ENCODE measurements at places on chromosomes 7 and 10.

GRCh38 chr7:32079510-32079909, 9.3 kb upstream of the PDE1C start:
- DNase-seq, result no peak

- peak; percentile 67 for DNase-seq
Measured at GRCh38 chr10:61943674-61944378, 42.3 kb downstream of the ARID5B start.

DNA sequence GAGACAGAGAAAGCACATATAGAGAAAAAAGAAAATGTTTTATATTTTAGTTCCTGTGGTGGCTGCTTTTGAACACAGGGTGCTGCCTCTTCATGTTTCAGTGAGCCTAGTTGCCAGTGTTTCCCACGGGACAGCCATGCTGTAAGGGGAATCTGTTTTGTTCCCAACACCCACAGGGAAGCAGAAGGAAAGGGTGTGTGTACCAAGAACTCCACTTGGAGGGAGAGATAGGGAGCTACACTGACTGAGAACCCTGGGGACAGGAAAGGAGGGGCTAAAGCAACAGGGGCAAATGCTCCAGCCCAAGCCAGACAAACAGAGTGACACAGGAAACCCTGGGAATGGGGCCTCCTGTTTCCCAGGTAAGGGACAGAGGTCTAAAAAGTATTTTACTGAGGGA, 40.2 kb downstream of the FRMPD2 start:
- DNase-seq, result no peak

DNA sequence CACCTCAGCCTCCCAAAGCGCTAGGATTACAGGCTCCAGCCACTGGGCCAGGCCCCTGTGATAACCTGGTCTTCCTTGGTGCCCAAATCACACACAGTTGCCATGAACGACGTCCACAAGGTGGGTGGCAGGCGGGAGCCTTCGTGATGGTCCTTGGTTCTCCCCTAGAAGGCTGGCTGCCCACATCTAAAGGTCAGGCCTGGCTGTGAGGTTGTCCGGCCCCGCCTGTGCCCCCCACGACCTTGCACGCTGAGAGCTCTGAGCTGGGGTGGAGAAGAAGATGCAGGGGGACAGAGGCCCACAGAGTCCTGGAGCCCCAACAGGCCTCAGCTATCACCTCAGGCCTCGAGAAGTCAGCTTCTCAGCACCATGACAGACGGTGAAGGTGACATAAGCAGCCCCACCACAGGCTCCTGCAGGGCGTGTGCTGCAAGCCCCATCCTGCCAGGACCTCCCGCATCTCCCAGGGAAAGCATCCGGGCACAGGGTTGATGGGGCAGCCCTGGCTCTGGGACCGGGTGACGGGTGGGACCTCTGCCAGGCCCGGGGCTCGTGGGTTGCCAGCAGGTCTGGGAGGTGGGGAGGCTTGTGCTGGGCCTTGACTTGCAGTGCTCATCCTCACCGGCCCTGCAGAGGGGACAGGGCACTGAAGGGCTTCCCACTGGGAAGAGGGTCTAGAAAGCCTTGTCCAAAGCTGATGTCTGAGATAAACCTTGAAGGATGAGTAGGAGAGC, 217.4 kb downstream of the WDR37 start:
- no peak for DNase-seq

- no peak for DNase-seq
Measured at GRCh38 chr10:60149003-60149402, 240.7 kb downstream of the ANK3 start.

GRCh38 chr7:3911685-3912084, 610.6 kb downstream of the SDK1 start:
- DNase-seq, result no peak

GRCh38 chr7:972676-973309, 2.6 kb downstream of the COX19 start:
- DNase-seq, result no peak

DNA sequence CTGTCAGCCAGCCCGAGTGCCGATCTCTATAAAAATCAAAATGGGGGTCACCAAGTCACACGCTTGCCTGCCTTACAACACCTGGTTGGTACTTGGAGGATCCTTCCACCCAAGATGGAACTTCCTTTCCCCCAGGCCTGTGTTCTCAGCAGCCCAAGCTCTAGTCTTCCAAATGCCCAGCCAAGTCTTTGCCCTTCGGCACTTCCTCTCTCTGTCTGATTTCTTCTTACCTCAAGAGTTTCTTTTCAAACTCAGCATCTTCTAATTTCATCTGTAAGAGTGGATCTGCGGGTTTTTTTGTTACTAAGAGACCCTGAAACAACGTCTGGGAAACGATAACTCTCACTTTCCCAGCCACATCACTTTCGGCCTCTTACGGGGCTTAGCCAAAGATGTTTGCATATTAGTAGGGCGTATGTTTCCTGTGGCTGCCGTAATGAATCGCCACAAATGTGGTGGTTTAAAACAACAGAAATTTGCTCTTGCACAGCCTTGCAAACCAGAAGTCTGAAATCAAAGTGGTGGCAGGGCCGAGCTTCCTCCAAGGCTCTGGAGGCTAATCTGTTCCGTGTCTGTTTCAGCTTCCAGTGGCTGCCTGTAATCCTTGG, 219.9 kb downstream of the TCF7L2 start:
- DNase-seq, result no peak

- no peak for DNase-seq
Measured at GRCh38 chr7:42746214-42746613, 165.7 kb downstream of the C7orf25 start.

- DNase-seq, result no peak
Measured at GRCh38 chr10:11548768-11549099, 62.7 kb downstream of the USP6NL start.

GRCh38 chr10:110876000-110876399, 4.3 kb downstream of the PDCD4 start:
- DNase-seq, result no peak

GRCh38 chr7:142153400-142153799, 41.9 kb downstream of the MGAM2 start:
- DNase-seq, result no peak

DNA sequence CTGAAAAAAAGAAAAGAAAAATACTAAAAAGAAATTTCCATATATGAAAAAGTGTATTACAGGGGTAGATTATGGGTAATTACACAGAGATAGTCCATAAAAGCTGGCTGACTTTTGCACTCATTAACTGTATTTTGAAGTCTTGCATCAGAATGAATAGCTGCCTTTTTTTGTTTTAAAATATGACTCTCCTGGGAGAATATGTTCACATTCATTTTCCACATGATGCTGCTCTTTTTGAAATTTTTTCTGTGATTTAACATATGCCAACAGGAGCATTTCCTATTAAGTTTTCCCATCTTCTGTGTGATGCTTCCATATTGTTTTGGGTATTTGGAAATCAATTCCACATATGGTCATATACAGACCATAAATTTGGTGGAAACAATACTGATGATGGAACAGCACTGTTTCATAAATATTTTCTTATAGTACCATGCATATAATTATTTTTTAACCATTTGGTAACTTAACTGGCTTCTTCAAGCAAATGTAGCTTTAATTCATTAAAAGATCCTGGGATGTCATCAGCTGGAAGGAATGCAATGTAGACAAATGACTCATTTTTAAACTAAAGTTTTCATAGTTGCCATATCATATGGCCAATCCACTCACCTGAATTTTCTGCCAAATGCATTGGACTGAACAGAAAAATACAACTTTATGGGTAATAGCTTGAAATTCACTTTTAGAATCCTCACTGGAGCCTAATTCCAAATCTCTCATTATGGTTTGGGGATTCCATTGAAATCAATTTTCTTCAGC, 313.9 kb upstream of the GLI3 start:
- DNase-seq, result peak; percentile 45

DNA sequence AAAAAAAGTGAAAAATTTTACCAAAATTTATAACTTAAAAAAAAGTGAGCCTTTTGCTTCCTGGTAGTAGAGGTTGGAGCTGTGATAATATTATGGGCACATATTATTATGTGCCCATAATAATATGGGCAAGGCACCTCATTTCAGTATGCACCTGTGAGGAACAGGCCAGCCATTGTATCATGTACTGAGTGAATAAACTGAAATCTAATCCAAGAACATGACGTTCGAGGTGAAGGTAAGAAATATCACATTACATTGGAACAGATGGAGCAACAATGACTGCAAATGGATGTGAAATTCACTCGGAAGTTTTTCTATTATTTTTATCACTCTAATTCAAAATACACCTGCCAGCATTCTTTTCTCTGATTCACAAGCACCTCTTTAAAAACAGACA, 216.0 kb downstream of the KLF6 start:
- no peak for DNase-seq

GRCh38 chr7:44062180-44062902, 3.0 kb downstream of the PGAM2 start:
- DNase-seq, result no peak

- peak; percentile 9 for DNase-seq
Measured at GRCh38 chr7:115976651-115977050, 53.9 kb downstream of the TFEC start.

DNA sequence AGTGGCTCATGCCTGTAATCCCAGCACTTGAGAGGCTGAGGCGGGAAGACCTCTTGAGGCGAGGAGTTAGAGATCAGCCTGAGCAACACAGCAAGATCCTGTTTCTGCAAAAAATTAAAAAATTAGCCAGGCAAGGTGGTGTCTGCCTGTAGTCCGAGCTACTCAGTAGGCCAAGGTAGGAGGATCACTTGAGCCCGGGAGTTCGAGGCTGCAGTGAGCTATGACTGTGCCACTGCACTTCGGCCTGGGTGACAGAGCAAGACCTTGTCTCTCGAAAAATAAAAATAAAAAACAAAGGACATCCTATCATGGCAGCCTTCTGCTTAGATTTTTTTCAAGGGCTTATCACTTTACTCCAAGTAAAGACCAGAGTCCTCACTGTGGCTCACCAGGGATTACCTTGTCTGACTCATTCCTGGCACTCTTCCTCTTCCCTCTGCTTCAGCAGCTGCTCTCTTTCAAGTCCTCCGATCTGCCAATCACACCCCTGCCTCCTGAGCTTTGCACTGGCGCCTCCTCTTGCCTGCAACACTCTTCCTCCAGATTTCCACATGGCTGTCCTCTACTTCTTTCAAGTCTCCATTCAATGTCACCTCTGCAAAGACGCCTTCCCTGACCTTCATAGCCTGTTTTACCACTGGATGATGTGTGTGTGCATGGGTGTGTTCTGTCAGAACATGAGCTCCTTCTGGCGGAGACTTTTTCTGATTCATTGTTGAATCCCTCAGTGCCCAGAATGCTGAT, 7.7 kb downstream of the PRTFDC1 start:
- DNase-seq, result peak; percentile 71

GRCh38 chr7:37388811-37389210, 59.9 kb downstream of the ELMO1 start:
- no peak for DNase-seq

DNA sequence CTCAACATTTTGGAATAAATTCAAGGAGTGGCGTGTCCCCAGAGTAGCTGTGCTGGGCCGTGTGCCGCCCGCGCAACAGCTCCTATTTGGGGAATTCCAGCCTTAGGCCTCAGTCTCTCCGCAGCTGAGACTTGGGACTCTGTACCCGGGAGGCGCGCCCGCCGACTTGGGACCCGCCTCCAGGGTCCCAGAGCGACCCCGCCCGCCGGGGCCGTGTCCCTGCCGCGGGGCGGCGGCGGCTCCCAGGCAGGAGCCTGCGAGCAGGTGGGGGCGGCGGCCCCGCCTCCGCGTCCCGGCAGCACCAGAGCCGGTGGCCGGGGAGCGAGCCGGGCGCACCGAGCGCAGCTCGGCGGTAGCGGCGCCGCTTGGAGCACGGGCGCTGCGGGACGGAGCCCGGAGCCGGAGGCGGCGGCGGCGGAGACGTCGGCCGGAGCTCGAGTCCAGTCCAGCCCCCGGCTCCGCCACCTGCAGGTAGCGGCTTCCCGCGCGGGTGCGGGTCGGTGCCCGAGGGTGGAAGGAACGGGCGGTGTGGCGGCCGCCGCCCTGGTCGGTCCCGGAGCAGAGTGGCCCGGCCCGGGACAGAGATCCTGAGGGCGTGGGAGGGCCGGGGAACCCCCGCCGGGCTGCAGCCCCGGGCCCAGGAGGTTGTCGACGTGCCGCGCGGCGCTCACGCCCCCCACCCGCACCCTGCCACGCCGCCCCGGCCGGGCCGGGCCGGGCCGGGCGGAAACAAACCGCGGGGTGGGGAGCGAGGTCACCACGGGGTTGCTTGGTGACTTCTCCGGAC, at the start of gene WIPF3:
WIPF3 (plus strand) TSS at position 301 of the 787 bp plus-strand sequence. CDS start 28,217 bp downstream, outside the sequence.
- DNase-seq, result no peak

DNA sequence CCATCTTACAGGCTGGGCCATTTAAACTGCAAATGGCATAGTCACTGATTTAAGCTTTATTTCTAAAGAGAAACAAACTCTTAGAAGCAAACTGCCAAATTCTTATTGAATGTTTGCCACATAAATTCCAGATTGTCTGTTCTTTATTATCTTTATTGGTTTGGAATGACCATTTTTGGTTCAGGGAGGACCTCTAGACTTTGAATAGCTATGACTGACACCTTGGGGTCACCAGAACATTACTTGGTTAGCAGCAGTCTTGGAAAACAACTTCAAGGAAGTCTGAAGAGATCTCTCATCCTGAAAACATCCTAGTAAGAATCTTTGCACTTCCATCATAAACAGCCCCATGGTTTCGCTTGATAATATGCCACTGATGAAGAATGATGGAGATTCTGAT, 197.1 kb downstream of the SUGCT start:
- peak; percentile 68 for DNase-seq

Data from fibroblast of skin of abdomen (primary cell).